ENCODE measurements at places on chromosomes 13 and 19.

GRCh38 chr19:17172624-17173345, 42.4 kb upstream of the USE1 start:
- no peak for DNase-seq

DNA sequence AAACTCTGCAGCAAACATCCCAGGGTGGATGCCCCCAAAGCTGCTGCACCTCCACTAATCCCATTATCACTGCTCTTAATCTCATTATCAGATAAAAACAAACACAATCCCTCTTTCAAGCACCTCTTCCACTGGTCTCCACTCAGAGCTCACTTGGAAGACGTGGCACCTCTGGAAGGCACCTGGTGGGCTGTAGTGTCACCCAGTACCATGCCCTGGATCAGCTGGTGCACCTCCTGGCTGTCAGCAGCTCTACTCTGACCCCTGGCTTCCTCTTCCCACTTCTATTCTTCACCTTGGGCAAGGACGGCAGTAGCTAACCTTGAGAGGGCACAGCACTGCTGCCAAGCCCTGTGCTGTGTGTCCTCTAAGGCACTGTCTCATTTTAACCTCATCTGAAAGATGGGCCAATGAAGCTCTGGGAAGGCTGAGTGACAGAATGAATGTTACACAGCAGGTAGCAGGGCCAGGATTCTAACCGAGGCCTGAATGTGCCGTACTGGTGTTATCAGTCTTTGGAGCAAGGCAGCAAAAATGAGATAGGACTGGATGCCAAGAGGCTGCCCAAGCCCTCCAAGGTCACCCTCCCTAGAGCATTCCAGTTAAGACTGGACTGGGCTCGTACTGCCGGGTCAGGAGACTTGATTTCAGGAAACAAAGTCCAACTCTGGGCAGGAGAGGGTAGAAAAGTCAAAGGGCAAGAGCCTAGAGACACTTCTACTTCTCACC, 7.4 kb downstream of the BRD4 start:
- DNase-seq, result no peak

GRCh38 chr13:69761581-69761980, 346.0 kb upstream of the ATXN8OS start:
- no peak for DNase-seq

DNA sequence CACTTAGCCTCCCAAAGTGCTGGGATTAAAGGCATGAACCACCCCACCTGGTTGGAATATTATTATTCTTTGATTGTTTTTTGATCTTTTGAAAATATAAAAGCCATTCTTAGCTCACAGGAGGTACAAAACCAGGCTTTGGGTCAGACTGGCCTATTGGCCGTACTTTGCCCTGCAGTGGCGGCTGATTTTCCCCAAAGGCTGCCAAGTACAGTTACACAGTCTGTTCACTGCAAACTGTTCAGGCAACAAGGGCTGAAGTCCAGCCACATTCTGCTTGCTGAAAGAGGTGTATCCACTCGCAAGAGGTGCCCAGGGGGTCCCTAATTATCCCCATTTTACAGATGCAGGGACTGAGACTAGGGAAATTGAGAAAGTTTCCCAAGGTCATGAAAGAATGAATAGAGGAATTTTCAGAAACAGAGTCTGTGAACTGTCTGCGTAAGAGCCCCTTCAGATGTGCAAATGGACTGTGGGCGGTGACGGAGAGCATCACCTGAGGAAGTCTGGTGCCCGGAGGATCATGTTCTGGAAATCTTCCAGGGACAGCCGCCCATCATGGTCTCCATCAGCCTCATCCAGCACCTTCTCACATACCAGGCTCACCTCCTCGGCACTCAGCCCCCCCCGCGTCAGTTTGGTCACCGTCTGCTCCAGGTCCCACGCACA, 9.0 kb downstream of the CIB3 start:
- DNase-seq, result no peak

DNA sequence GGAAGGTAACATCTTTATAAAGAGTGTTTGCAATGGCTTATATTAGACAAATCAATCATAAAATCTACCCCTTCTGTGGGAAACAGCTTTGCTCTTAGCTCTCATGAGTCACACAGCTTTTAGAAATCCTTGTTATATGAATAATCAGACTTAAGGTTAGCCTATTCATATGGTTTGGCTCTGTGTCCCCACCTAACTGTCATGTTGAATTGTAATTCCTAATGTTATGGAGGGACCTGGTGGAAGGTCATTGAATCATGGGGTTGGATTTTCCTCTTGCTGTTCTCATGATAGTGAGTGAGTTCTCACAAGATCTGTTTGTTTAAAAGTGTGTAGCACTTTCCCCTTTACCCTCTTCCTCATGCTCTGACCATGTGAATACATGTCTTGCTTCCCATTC, 704.2 kb upstream of the KLHL1 start:
- DNase-seq, result no peak

- no peak for DNase-seq
Observed at GRCh38 chr13:113045251-113046127, 60.1 kb upstream of the F7 start.

GRCh38 chr19:55368701-55369563, 1.3 kb downstream of the IL11 start:
- DNase-seq, result no peak

GRCh38 chr13:63299866-63300394, 1884.3 kb upstream of the PCDH20 start:
- DNase-seq, result no peak

- DNase-seq, result no peak
Observed at GRCh38 chr19:2685204-2685704, 17.2 kb downstream of the GNG7 start.

DNA sequence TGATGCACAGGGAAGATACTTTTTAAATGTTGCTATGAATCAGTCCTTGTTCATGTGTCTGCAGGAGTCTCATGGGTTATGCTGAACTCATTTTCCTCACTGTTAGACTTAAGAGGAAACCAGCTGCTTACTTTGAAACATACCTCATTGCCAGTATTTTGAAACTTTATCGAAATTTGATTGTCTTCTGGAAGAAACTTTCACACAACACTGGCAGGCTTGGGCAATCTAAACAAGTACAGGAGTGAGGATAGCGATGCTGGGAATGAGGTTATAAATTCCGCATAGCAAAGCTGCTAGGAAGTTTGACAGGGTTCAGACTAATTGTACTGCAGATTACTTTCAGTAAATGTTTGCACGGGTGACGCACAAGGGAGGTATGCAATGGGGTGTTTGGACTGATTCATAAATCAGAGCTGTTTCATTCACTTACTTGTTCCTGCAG, 245.7 kb downstream of the DNAJC15 start:
- DNase-seq, result no peak

DNA sequence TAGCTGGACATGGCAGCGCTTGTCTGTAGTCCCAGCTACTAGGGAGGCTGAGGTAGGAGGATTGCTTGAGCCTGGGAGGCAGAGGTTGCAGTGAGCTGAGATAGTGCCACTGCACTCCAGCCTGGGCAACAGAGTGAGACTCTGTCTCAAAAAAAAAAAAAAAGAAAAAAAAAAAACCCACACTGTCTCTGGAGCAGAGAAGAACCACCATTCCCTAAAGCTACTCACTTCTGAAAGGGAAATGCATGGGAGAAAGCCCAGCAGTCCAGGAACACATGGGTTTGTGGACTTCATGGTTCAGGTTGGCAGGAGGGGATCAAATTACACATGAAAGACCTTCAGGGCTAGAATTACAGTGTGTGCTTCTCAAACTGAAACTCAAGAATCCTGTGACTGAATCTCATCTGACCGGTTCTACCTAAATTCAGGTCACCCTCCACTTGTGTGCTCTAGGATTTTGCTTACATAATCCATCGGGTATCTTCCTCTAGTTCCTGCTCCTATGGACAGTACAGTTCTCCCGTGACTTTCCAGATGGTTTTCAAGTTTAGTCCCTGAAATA, 30.2 kb upstream of the CPB2 start:
- no peak for DNase-seq

GRCh38 chr19:18119013-18119716, 21.6 kb downstream of the MAST3 start:
- no peak for DNase-seq

- no peak for DNase-seq
Observed at GRCh38 chr13:79477968-79478367, 3.0 kb upstream of the NDFIP2 start.

GRCh38 chr13:59203855-59204254, 959.9 kb downstream of the DIAPH3 start:
- no peak for DNase-seq

- no peak for DNase-seq
Observed at GRCh38 chr13:76853481-76853880, 32.7 kb downstream of the KCTD12 start.

DNA sequence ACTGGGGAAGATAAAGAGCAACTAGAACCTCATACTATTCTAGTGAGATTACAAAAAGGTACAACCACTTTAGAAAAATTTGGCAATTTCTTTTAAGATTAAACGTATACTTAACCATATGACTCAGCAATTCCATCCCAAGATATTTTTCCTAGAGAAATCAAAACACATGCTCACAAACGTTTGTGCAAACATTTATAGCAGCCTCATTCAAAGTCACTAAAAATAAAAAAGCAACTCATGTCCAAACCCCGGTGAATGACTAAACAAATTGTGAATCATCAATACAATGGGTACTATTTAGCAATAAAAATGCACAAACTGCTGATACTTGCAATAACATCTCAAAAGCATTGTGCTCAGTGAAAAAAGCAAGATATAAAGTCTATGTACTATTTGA, 121.5 kb downstream of the FRY start:
- no peak for DNase-seq

GRCh38 chr13:106905380-106906162, 337.6 kb upstream of the ARGLU1 start:
- no peak for DNase-seq

DNA sequence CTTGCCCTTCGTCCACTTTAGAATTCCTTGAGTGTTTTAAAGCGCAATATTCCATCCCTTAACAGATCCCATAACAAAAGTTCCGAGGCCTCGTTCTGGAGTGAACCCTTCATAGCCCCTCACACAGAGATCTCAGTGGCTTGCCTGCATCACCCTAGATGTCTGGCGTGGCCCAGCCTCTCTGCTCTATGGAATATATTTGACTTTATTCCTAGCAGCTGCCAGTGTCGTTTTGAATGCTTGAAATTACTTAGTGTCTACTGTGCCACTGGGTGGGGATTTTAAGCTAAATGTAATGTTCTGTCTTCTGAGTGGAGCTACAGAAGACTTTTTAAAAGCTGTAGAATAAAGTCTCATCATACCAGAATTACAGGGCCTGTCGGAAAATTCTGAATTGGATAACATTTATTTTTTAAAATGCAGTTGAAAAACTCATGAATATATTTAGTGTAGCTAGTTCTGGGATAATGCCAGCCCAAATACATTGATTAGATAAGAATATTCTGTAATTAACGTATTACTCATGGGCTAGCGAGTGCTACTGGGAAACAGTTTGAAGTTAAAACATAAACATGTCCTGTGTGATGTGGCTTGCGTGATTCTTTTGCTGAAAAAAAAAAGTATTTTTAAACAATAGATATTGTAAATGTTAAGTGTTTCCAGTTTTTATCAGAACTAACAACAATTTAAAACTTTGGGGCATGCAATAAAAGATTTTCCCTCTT, 111.8 kb downstream of the ESD start:
- no peak for DNase-seq

GRCh38 chr19:42206871-42207755, 10.4 kb downstream of the DEDD2 start:
- no peak for DNase-seq

- DNase-seq, result no peak
Observed at GRCh38 chr13:97660594-97661260, 226.8 kb downstream of the RAP2A start.

GRCh38 chr19:11138601-11139300, 16.8 kb downstream of the SPC24 start:
- DNase-seq, result peak; percentile 91

DNA sequence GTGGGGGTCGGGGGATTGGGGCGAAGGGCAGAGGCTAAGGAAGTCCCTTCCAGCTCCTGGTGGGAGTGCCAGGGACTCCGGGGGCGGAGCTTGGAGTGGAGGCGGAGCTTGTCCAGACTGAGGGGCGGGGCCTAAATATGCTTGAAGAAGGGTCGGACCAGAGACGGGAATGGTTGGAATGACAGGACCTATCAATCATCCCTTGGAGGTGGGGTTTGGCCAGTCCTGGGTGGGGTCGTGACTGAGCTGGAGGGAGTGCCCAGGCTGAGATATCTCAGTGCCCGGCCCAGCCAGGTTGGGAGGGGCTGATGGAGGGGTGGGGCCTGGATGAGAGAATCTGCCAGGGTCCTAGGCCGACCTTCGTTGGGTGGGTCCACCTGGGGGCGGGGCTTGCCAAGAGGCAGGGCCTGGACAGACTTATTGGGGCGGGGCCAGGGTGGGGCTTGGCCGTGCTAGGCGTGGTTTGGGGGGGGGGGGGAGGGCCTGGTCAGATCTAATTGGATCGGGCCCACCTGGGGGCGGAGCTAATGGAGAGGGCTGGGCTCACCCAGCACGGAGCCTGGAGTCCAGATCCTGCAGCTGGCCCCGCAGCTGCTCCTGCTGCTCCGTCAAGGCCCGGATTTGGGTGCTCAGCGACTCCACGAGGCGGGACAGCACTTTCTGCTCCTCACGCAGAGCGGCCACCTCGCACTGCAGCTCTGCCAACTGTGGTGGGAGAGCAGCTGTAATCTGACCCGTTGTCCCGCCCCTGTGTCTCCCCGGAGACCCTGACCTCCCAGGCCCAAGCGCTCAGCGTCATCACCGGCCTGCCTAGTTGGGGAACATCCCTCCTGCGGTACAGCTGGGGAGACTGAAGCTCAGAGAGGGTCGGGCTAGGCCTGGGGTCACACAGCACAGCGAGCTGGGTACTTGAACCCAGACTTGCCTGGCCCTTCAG, 2.6 kb upstream of the WIZ start:
- peak; percentile 93 for DNase-seq

DNA sequence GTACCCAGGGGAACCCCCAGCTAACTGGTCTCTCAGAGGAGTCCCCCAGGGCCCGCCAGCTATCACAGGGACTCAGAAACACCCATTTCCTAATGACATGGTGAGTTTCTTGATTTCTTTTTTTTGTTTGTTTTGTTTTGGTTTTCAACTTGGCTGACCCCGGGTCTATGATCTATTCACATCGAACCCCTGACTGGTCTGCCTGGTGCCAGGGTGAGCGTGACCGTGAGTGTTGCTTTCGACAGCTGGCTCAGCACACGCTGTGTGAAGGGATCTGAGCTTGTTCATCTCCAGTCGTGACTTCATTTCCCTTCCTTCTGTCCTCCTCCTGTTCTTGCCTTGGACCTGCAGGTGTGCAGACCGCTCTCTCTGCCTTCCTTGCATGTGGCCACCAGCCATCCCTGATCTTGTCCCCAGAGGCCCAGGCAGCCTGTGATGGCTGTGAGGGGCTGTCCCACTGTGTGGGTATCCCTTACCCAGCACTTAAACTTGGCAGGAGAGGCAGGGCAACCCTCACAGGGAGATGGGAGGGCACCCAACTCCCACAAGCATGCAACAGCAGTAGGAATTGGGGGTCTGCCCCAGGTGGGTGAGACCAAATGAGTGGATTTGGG, 26.2 kb downstream of the TMEM161A start:
- no peak for DNase-seq

- no peak for DNase-seq
Observed at GRCh38 chr13:74090869-74091605, 43.2 kb downstream of the KLF12 start.

- DNase-seq, result no peak
Observed at GRCh38 chr13:106986033-106986484, 418.1 kb upstream of the ARGLU1 start.

- no peak for DNase-seq
Observed at GRCh38 chr13:29897102-29897501, 46.7 kb upstream of the UBL3 start.
